ENCODE measurements at places on chromosomes 7 and 10. TPM values are rescaled to one million over a fixed set of nuclear protein-coding genes. Genes with fewer than 3 reads are reported as not detected.

ASB10 gene
- total RNA-seq, result not detected

AASS gene
- 34.4 TPM for total RNA-seq

DNA sequence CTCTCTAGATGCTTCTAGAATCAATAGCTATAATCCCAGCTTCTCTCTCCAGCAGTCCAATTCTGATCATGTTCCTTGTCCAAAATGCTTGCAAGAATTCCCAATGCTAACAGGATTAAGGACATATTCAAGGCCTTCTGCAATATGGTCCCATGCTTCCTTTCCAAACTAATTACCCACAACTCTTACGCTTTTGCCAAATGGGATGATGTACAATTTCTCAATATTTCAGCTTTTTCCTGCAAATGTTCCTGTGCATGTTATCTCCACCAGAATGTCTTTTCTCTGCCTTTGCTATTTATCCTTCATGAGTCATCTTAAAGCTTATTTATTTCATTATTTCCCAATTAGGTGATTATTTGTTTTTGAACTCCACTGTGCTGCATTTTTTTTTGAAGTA, 556.4 kb downstream of the SORCS1 start:
- no peak for DNase-seq
- H3K27me3 ChIP-seq, result no peaks in the 10 kb centered on the region
- no peak overlapping the region for H3K4me3 ChIP-seq
- no peak overlapping the region for H3K27ac ChIP-seq
- no peaks in the 10 kb centered on the region for H3K36me3 ChIP-seq

SEMA3C gene
- 90.6 TPM for total RNA-seq

SLC39A12 gene
- not detected for total RNA-seq

DNA sequence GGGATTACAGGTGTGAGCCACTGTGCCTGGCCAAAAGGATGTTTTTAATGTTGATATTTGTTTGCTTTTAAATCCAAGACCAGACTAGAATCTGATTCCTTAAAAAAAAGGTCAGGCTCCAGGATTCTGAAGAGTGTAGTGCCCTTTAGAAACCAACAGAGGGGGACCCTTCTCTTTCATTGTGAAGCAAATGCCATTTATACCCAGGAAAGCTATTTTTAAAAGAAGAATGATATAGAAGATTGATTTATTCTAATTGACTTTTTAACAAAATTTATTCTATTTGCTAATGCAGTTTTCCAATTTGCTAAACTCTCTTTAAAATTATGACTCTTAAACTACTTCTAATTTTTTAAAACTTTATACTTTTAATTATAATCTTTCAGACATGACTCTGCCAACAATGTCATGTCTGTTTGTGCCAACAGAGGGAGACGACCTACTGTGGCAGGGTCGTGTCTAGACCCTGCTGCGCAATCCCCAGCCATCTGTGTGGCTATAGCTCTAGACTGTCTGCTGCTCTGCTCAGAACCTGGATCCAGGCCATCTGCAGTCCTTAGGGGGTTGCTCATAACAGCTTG, 201.0 kb upstream of the IMMP2L start:
- no peaks in the 10 kb centered on the region for H3K36me3 ChIP-seq
- peaks cover 16% of the 10 kb centered on the region for H3K4me1 ChIP-seq
- no peak for DNase-seq
- no peak overlapping the region for H3K4me3 ChIP-seq
- H3K27me3 ChIP-seq, result no peaks in the 10 kb centered on the region
